ENCODE measurements at places on chromosomes 7 and 10.

GRCh38 chr10:73649876-73650536, 5.8 kb downstream of the SYNPO2L start:
- DNase-seq = no peak

DNA sequence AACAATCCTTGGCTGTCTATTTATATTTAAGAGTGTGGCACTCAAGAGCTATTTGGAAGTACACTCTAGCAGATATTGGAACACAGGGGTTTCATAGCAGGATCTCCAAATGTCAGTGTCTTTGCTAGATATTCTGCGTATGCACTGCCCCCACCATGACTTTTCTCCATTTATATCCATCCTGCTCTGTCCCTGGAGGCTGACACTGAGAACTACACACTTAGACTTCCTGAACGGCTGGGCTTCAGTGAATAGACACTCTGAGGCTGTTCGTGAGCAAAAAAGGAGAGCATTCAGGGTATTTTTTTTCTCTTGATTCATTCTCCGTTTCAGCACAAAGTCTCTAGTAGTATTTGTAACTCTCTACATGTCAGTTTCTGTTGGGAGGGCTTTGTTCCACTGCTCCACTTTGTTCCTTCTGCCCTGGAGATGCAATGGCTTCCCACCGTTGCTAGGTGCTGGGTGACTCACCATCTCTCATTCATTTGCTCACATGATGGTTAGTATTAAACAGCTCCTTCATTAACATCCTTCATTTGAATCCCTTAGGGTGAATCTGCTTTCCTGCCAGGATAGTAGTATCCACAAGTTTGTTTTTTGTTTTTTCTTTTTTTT, 155.9 kb upstream of the SLC13A1 start:
- no peak for DNase-seq

DNA sequence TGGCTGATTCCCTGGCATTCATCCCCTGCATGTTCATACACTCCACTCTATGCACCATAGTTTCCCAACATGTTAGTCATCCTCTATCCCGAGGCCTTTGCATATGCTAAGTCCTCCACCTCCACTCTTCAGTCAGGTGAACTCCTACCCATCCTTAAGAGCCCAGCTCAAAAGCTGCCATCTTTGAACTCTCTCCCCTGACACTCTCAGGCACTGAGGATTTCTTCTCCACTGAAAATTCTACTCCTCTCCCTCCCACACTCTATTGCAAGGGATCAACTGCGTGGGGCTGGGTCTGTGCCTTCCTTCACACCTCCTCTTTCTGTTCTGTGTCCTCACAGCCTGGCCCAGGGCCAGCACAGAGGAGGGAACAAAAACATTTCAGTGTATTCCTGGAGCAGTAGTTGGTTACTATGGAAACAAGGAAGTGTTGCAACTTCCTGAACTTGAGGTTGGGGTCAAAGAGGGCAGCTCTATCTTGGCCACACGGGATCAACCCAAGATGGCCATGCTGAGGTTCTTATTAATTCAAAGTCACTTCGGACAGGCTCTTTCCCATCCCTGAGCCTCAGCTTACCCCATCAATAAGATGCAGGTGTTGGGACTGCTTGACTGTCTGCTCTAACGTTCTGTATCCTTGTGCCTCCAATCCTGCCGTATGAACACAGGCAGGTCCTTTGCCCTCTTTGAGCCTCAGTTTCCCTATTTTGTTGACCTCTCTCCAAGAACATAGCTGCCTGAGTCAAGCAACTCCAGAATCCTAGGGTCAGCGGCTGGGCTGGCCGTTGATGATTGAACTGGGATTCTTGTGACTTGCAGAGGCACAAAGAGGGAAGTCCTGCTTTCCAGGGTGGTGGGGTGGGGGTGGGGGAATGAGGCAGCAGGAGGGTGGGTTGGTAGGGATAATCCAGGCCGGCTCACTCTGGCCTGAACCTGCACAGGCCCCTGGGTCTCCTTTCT, 15.5 kb downstream of the ZMIZ1 start:
- no peak for DNase-seq

GRCh38 chr7:41899823-41900433, 197.0 kb upstream of the INHBA start:
- no peak for DNase-seq
